Right lung (tissue), 10 donors: ENCODE measurements at places on chromosomes 16 and 17.
A peak's percentile ranks its signal among the peaks of the same experiment; 100 is the strongest.

DNA sequence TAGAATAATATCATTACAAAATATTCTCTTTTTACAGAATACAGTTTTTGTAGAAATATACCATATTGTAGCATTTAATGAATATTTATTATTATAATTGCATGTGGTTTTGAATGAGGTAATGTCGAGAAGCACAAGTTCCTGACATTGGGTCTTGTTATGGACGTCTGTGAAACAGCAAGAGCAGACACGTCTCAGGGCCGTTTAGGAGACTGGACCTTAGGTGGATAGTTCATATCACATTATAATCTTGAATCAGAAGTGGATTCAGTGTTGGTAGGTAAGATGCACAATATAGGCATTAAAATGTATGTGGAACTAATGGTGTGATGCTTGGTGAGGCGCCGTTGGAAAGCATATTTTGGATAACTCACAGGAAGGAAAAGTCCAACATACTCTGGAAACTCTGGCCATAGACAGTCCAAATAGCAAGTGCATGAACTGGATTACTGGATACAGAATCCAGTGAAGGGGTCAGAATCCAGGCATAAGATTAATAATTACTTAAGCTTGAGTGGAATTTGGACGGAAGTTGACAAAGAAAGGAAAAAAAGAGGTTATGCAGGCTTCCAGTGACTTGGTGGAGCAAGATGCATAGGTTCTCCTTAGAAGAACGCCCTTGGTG, 17.2 kb downstream of the ABCA8 start:
- no peak for DNase-seq

DNA sequence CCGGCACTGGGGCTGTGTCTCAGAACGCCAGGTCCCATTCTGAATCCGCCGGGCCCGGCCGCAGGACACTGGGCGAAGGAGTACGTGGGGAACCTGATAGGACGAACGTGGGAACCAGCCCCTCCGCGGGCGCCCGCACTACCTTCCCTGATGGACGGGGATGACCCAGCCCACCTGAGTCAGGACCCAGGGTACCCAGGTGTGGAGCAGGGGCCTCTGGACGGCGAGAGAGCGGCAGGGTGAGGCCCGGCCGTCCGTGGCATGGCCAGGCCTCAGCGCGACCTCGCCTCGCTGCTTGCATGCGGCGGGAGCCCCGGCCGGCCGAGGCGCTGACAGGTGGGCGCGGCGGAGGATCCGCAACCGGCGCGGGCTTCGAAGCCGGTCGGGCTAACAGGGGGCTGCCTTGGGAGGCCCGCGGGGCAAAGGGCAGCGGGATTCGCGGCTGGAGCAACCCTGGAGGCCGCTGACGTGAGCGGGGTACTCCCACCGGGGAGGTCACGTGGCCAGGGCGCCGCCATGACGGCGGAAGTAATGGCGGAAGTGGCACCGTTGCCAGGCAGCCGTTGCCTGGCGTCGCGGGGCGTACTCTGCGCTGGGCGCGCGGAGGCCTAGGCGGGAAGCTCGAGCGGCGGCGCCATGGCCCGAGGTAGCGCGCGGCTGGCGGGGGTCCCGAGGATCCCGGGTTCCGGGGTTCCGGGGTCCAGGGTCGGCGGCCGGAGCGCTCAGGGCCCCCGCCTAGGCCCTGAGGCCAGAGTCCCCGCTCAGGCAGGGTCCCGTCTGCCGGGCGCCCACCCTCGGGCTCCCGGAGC, at the start of gene WDR90:
Gene WDR90, plus strand, starts transcription at position 585 of the 809 bp plus-strand sequence. Its CDS starts 52 bp downstream, at position 637.
- DNase-seq, result peak; percentile 87

- DNase-seq, result no peak
Measured at GRCh38 chr16:16022683-16023064, 73.3 kb downstream of the ABCC1 start.

- no peak for DNase-seq
Measured at GRCh38 chr17:1038459-1039122, 41.7 kb downstream of the TIMM22 start.

DNA sequence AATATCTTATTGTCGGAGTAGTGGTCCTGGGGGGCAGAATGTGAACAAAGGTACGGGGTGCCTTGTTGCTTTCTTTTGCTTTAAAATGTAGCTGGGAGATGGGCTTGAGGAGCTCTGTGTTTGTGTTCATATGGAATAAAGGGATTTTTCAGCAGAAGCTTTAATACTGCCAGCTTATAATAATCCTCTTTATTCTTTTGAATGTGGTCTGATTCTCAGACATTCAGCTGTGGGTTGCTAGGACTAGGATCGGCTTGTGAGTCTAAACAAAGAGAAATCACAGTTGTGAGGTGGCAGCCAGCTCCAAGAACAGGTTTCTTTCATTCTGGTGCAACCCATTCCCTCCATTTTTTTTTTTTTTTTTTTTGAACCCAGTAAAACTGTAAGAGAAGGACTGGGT, 7.2 kb downstream of the MRPL58 start:
- no peak for DNase-seq

GRCh38 chr17:58232707-58233156, 5.7 kb upstream of the LPO start:
- no peak for DNase-seq

GRCh38 chr17:31248986-31249834, 47.8 kb downstream of the OMG start:
- no peak for DNase-seq

DNA sequence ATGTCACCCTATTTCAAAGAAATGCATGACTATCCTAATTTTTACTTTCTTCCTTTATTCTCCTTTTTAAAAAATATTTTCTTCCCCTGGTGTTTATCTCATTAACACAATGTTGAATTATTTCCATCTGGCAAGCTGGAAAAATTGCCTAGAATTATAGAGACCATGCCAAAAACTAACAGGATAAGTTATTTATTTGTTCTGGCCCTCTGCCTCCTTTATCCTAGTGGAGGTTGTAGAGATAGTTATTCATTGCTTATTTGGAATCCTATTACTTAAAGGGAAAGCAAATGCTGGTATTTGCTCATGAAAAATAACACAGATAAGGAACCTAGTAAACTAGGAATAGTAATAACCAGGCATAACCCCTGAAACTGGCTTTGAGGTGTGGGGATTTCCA, 684.9 kb upstream of the KIF2B start:
- no peak for DNase-seq

- no peak for DNase-seq
Measured at GRCh38 chr17:27181935-27182334, 112.0 kb upstream of the WSB1 start.

DNA sequence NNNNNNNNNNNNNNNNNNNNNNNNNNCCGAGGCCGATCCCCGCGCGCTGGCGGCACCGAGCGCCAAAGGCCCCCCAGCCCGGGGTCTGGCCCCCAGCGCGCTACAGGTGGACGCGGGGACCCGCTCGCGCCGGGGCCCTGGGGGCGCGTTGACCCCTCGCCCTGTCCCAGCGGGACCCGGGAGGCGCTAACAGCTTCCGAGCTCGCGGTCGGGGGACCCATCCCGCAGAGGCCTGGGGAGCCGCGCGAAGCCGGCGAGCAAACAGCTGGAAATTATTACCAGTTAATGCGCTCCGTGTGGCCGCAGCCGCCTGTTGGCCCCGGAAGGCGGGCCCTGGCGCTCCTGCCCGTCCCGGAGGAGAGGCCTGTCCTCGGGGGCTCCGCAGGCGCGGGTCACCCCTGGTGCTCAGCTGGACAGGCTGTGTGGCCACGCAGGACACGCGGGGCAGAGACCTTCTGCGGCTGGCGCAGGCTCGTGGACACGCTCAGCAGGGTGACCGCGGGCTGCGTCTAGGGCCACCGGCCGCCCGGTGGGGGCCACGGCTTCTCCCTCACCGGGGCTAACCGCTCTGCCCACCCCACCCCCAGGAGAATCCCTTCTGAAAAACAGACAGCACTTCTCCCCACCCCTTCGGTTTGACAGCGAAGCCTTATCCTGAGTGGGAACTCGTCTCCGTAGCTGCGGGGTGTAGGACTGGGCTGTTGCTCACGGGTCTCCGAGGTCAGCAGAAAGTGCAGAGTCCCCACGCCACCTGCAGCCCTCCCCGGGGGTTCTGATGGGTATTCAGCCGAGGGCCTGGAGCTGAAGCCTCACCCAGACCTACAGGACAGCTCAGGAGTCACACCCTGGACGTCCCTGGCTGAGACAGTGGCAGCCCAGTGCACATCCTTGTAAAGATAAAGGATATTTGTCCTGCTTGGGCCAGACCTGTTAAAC, 138.7 kb upstream of the RPH3AL start:
- DNase-seq, result peak; percentile 81

DNA sequence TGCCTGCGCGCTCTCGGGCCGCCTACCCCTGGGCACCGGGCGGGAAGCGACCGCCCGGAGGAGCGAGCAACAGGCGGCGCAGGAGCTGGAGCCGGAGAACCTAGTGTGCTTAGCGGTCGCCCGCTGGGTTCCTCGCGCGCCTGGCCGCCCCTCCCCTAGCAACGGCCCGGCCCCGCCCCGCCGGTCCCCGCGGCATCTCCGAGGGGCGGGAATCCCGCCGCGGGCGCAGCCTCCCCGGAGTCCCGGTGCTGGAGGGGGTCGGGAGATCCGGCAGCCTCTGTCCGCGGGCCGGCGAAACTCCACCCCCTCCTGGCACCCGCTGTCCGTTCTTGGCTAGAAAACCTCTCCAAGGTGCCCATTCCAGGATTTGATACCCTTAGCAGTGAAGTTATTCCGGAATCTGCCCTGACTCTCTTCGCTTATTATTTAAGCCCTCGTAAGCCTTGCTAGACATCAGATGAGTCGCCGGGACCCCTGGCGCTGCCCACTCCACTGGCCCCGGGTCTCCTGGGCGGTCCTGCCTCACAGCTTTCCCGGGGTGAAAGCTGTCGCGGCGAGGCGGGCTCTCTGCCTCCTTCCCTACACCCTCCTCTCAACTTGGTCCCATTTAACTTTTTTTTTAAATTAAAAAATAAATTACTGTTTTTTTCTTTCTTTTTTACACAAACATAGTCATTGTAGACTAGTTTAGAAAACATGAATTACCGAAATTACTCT, at the start of gene RPRML:
Gene RPRML, minus strand, starts transcription at position 107 of the 717 bp plus-strand sequence. CDS start 246 bp downstream, outside the sequence.
- no peak for DNase-seq

GRCh38 chr16:933581-933980, 37.2 kb downstream of the LMF1 start:
- DNase-seq, result no peak

- DNase-seq, result no peak
Measured at GRCh38 chr17:57419940-57420550, 163.7 kb downstream of the MSI2 start.

- no peak for DNase-seq
Measured at GRCh38 chr17:73490851-73491250, 153.4 kb downstream of the SDK2 start.

GRCh38 chr16:11401161-11402050, 56.1 kb downstream of the RMI2 start:
- no peak for DNase-seq

DNA sequence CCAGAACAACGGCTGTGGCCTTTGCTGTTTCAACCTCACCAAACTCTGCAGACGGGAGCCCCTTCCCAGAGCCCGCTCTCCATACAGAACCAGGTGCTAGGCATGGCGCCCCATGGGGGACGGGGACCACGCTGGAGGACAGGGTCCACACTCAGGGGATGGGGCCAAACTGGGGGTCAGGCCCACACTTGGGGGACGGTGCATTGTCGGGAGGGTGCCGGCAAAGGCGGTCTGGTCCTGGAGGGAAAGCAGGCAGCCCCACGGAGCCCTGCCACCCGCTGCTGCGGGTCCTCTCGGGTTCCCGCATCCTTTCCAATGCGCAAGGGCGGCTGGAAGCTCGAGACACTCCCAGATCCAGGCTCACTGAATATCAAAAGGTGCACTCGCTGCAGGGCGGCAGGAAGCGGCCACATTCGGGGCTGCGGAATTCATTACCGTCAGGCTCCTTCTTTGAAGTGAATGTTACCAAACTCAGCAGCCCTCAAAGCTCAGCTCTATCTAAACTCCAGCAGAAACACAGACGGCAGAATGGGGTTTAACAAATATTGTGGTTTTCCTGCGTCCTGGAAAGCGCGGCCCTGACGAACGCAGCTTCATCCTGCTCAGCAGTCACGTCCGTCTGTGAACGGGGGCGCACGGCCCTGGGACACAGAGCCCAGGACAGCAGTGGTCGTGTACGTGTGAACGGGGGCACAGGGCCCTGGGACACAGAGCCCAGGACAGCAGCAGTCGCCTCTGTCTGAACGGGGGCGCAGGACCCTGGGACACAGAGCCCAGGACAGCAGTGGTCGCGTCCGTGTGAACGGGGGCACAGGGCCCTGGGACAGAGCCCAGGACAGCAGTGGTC, 41.3 kb downstream of the LMF1 start:
- no peak for DNase-seq

DNA sequence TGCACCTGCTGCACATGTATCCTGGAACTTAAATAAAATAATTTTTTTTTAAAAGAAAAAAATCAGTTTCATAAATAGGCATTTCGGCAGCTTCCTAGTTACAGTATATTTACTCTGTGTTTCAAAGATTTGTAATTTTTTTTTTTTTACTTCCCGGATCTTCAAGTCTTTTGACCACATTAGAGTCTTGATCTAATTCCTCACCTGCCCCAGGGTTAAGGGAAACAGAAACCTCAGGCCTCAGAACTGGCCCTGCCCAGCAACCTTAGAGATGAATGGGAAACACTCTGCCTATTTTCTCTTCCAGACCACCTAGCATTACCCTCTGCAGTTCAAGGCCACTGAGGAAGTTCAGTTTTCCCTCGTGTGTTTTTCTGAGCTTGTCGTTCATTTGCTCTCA, 304.0 kb downstream of the MAF start:
- no peak for DNase-seq

GRCh38 chr17:21382560-21383495, 6.7 kb downstream of the KCNJ12 start:
- DNase-seq, result no peak

DNA sequence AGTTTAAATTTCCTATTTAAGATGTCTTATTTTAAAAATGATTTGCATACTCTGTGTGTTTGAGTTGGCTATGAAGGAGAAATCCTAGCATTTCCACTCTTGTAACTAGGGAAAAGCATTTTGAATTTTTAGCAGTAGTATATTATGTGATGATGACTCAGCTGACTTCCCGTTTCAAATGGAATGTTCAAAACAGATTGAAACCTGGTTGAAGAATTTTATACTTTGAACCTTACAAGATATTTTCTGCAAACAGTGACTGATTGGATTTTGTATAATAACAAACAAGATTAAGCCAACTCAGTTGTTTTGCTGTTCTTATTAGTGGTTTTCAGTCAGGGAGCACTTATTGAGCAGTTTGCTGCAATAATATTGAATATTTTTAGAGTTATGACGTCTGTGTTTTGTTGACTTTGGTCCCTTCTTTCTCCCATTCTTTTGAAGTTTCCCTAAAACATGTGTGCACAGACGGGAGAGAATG, 8.0 kb downstream of the TNRC6A start:
- no peak for DNase-seq

GRCh38 chr16:54930005-54930868, at the start of gene IRX5:
TSS of gene IRX5 (plus strand) at chr16:54930865. CDS start at chr16:54931199, 334 bp downstream.
- peak; percentile 88 for DNase-seq

DNA sequence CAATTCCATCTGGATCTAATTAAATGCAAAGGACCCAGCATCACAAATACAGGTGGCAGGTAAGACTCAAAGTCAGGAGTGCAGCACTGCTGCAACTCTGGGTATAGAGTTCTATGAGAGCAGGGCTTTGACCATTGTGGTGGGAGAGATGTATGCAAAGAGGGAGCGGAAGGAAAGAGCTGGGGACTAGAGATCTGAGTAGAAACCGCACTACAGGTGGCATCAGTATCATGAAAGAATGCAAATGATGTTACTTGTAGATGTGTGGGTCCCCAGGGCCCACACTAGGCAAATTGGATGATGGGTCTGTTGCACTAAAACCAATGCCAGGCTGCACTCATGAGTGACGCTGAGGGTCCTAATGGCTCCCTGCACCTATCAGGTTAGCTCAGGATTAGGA, 287.1 kb upstream of the ASIC2 start:
- DNase-seq, result no peak
